Umbilical cord (tissue), 2 donors: ENCODE measurements at places on chromosomes 11 and 22.
A peak's percentile ranks its signal among the peaks of the same experiment; 100 is the strongest.

DNA sequence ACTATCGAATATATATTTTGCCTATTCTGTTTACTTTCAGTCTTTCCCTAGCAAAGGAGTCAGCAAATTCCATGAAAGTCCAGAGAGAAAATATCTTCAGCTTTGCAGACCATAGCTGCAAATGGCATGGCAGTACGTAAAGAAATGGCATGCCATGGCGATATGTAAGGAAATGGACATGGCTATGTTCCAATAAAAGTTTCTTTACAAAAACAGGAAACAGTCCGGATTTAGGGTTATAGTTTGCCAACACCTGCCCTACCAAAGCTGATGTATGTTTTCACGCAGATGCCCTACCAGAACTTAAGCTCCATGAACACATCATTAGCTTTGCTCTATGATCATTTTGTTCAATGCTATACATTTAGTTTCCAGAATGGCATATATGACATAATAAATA, 19.5 kb downstream of the KIAA0930 start:
- no peak for DNase-seq

DNA sequence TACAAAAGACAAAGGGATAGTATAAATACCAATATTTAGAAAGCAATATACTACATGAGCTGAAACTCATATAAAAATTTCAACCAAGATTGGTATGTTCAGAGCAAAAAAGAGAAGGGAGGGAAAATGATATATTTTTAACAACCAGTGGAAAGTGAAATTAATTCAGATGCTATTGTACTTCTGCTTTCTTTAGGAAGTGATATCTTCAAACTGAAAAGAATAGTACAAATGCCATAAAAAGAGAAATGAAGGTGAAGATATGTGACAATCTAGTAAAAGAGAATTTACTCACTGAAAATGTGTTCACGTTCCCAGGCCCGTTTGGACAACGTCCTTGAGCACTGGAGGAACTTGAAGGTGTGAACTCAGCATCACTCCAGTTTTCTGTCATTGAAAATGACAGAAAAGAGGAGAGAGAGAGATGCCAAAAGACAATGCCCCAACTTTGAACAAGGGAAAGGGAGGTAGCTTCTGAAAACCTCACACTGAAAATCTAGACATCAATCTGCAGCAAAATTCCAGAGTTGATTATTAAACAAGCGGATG, 47.5 kb downstream of the SC5D start:
- no peak for DNase-seq

- peak; percentile 68 for DNase-seq
Measured at GRCh38 chr11:87421422-87421821, 383.7 kb downstream of the TMEM135 start.

DNA sequence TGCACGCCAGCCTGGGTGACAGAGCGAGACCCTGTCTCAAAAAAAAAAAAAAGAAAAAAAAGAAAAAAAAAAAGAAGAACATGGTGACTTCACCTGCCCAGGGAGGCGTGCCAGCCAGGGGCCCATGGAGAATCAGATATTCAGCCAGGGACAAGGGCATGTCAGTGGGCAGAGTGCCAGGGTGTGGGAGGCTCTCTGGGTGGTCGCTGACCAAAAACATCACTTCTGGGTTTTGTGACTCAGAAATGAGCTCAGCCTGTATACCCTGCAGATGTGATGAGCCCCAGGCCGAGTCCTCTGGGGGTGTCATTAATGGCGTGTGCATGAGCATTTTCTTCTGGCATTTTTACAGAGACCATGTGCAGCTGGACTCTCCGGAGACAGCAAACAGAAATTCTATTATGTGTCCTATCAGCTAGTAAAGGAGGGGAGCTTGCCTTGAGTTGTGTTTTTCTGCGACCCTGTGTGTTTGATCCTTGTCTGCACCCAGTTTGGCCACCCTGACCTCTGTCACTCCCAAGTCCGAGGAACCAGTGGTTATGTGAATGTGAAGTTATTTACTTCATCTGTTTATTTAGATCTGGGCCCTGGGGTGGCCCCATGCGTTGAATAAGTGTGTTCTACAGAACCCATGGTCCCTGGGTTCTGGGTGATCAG, 53.6 kb downstream of the BCR start:
- peak; percentile 53 for DNase-seq

DNA sequence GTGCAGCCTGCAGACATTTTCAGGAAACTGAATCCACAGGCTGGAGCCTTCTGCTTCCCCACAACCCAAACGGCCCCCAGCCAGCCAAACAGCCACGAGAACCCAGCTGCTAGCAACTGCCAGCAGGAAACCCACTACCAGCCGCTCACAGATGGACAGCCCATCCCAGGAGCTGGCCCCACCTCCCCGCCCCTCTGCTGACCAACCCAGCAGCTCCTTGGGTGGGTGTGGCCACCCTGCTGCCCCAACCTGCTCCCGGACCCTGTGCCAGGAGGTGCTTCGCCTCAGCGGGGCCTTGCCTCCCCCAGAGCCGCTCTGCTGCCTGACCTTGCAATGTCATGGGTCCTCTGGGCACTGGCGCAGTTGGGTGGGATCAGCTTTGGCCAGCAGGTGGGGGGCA, 8.2 kb upstream of the CCDC188 start:
- no peak for DNase-seq

GRCh38 chr11:3095712-3096361, 38.6 kb upstream of the CARS1 start:
- DNase-seq, result peak; percentile 38

GRCh38 chr11:61919705-61920631, 2.6 kb upstream of the RAB3IL1 start:
- DNase-seq, result no peak
